Epithelial cell of prostate (primary cell): ENCODE measurements at places on chromosomes 7 and 10.

GRCh38 chr10:64316416-64316815 lies 795.2 kb downstream of the REEP3 start:
- DNase-seq = no peak

- no peak for DNase-seq
Observed at GRCh38 chr7:34042406-34042805, 137.1 kb downstream of the BMPER start.

DNA sequence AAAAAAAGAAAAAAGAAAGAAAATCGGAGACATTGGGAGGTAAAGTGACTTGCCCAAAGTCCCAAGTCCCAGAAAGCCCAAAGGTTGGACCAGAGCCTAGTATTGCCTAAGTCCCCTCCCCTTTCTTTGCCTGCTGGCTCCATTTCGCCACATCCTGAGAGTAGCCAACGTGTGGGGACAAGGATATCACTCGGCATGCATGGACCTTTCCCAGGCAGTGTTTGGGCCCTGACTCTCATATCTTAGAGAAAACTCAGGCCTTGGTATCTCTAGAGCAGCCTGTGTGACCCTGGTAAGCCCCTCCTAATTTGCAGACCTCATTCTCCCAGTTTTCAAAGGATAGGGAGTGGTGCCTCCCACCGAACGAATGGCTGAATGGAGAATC lies 294.2 kb upstream of the ZMIZ1 start:
- DNase-seq = no peak

GRCh38 chr7:155579565-155579964 lies 33.2 kb upstream of the CNPY1 start:
- DNase-seq = no peak

DNA sequence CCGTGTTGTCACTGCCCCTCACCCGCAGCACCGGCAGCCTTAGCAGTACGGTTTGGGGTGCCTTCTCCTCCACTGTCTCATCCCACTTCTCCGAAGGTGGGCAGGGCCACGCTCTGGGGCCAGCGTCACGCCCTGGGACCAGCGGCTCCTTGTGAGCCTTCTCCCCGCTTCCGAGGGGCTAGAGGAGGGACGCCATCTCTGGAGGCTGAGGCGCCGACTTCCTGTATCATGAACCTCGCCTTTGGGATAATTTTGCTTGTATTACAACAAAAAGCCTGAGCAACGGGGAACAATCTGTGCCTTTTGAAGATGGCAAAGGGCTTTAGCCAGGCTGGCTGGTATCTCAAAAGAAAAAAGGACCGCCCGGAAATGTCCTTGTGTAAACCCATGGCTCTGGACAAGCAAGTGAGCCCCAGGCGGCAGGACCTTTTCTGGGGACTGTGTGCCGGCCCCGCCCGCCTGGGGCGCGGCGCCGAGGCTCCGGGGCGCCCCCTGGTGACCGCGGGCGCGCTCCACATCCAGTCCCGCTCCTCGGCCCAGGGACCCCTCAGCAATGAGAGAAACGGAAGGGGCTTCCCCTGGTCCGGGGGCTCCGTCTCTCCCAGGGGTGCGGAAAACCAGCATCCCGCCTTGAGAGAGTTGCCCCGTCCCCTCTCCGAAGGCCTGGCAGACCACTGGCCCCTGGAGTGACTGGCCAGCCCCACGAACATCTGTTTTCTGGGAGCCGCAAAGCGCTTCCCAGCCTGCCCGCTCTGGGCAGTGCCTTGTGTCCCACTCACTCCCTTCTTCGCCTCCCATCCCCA lies 3.8 kb downstream of the DEPP1 start:
- no peak for DNase-seq

DNA sequence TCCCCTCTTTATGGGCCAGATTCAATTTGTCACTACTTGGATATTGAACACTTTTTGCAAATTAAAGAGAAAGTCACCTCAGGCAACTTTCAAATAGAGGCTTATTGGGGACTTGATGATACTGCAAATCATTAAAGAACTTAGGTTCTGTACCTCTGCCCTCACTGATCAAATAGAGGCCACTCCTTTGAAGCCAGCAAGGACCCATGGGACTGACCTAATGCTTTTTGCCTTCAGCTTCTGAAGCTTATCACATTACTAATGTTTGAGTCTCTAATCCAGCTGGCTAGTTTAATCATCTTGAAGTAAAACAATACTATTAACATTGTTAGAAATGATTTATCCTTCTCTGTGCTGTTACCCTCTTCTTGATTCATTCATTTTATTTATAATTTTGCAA lies 93.0 kb upstream of the ZNF800 start:
- DNase-seq = no peak

- no peak for DNase-seq
Observed at GRCh38 chr7:150621376-150621775, 10.8 kb downstream of the GIMAP6 start.

GRCh38 chr10:121245754-121246153 lies 352.5 kb downstream of the FGFR2 start:
- DNase-seq = peak; percentile 36
